ENCODE measurements at places on chromosomes 16 and 17. TPM values are rescaled to one million over a fixed set of nuclear protein-coding genes. Genes with fewer than 3 reads are reported as not detected.

DNA sequence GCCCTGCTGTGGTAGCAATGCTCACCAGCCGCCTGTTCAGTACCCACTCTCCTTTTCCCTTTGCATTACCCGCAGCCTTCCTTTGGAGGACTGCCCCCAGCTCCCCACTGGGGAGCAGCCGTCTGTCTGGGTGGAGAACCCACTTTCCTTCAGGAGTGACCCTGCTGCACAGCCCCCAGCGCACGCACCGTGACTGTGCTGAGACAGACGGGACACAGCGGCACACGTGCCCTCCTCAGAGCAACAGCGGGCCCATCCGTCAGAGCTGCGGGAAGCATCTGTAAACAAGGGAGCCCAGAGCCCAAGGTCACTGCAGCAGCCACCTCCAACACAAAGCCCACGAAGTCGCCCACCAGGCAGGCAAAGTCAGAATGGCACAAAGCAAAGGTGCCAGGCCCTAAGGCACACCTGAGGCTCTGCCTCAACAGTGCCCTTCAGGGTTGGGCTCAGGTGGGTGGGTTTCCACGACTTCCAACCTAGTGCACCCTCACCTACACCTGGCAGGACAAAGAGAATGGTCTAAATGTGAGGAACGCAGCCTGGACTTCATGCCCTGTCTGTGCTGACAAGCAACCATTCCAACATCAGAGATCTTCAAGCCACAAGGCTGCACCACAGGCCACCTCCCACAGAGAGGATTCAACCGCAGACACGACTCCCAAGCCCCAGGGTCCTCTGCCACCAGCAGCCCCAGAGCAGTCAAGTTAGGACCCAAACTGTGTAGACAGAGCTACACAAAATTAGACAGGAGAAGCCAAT, 9.9 kb downstream of the AXIN1 start:
- H3K36me3 ChIP-seq = peaks cover 4% of the 10 kb centered on the region
- DNase-seq = no peak
- no peaks in the 10 kb centered on the region for H3K4me1 ChIP-seq
- no peak overlapping the region for H3K4me3 ChIP-seq
- no peak overlapping the region for H3K27ac ChIP-seq

Gene NUDT16L1
- 21.5 TPM for total RNA-seq

Gene TNK1
- total RNA-seq = 0.66 TPM

DNA sequence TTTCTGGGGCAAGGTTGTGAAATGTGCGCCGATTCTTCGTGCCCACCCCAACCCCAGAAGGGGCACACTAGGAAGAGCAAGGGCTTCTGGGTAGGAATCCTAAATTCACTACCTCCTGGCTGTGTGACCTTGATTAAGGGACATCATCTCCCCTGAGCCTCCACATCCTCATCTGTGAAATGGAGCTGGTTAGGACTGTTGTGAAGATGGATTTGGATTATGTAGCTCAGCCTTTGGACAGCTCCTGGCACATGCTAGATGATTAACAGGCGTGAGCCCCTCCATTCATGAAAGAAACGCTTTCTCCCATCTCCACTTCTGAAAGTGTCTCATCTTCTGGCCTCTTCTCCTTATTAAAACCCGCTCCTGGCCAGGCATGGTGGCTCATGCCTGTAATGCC, 65.3 kb upstream of the TMEM97 start:
- H3K36me3 ChIP-seq = no peaks in the 10 kb centered on the region
- DNase-seq = no peak
- peaks cover 2% of the 10 kb centered on the region for H3K27me3 ChIP-seq
- no peak overlapping the region for H3K27ac ChIP-seq
- H3K4me3 ChIP-seq = no peak overlapping the region

- H3K27ac ChIP-seq = no peak overlapping the region
- H3K4me1 ChIP-seq = peaks cover 2% of the 10 kb centered on the region
- no peak overlapping the region for H3K4me3 ChIP-seq
Measured at GRCh38 chr17:4220655-4221054, 43.1 kb downstream of the ANKFY1 start.

GRCh38 chr17:43961954-43962353, 8.2 kb upstream of the PYY start:
- H3K4me1 ChIP-seq = no peaks in the 10 kb centered on the region
- no peaks in the 10 kb centered on the region for H3K36me3 ChIP-seq
- peaks cover 6% of the 10 kb centered on the region for H3K27me3 ChIP-seq
- H3K27ac ChIP-seq = no peak overlapping the region
- DNase-seq = no peak

- DNase-seq = no peak
- H3K27me3 ChIP-seq = no peaks in the 10 kb centered on the region
- peaks cover 12% of the 10 kb centered on the region for H3K4me1 ChIP-seq
- H3K36me3 ChIP-seq = no peaks in the 10 kb centered on the region
Measured at GRCh38 chr17:50908140-50908859, 42.1 kb upstream of the TOB1 start.

DNA sequence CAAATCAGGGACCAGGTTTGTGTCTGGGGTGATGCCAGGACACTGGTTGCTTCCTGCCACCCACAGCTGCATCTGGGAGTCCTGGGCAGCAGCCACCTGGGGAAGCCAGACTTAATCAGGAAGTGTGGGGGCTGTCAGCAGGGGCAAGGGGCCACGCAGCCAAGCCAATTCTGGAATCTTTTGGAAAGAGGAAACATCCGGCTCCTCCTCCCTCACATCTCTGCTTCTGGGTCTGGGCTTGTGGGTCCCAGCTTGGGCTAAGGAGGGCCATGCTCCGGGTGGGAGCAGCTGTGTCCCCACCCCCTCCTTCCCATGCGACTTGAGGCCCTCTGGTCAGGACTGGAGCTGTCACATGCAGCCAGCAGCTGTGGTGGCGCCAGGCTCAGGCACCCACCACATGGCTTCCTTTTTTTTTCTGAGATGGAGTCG, 37.0 kb upstream of the CCDC182 start:
- no peaks in the 10 kb centered on the region for H3K4me1 ChIP-seq
- H3K27me3 ChIP-seq = no peaks in the 10 kb centered on the region
- no peak overlapping the region for H3K4me3 ChIP-seq
- no peaks in the 10 kb centered on the region for H3K36me3 ChIP-seq
- H3K27ac ChIP-seq = no peak overlapping the region

Gene FBXW10B
- 0.50 TPM for total RNA-seq

DNA sequence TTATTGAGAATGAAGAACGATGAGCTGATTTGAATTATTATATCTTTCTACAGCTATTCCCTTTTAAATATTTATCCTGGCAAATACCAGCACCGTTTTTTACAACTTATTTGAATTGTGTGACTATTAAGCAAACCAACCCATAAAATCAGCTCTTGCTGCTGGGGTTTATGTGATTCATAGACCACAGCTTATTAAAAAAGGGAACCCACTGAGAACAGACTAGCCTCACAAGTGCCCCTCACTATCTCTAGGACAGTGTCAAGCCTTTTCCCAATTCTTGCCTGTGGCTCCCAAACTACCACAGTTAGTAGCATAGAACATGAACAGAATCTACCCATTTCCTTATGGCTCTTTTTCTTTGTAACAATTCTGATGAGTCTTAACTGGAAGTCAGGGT, 6.1 kb upstream of the LIG3 start:
- no peaks in the 10 kb centered on the region for H3K36me3 ChIP-seq
- DNase-seq = no peak
- H3K4me3 ChIP-seq = no peak overlapping the region
- no peak overlapping the region for H3K27ac ChIP-seq

Gene CCDC154
- total RNA-seq = 0.50 TPM

GRCh38 chr16:11105038-11105903, 150.7 kb downstream of the SOCS1 start:
- peak; percentile 97 for DNase-seq
- peaks cover 58% of the 10 kb centered on the region for H3K4me1 ChIP-seq

DNA sequence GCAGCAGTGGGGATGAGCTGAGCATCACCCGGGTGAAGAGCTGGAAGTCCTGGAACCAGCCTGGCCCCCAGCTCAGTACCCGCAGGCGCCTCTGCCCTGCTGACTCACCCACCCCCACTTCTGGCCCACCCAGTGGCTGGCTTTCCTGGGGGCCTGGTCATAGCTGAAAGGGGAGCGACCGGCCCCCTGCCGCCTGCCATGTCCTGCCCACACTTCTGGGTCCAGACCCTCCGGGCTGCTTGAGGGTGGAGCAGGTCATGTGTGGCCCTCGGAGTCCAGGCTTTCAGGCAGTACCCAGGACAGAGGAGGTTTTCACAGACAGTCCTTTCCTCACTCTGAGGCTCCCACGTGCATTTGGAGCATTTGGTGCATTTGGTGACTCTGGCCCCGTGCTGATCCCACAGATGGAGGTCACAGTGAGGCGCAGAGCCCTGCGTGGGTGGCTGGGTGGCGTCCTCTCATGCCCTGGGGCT, 7.1 kb upstream of the PIEZO1 start:
- H3K4me1 ChIP-seq = peaks cover 3% of the 10 kb centered on the region
- H3K36me3 ChIP-seq = no peaks in the 10 kb centered on the region
- DNase-seq = peak; percentile 51
- H3K27me3 ChIP-seq = no peaks in the 10 kb centered on the region

Gene SLC38A7
- 30.1 TPM for total RNA-seq

Gene EIF3C
- 155 TPM for total RNA-seq

Gene ADAD2
- total RNA-seq = not detected

DNA sequence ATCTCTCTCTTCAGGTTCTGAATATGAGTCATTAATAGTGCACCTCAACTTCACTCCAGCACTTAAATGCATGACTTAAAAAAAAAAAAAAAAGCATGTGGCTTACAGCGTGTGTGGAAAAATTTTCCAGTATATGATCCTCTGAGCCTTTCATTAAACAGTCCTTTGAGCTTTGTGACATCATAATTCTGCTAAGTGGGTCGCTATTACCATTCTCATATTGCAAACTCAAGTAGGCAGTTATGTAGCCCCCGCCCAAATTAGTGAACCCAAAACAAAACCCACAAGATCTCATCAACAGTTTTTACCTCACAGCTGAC, 672 bp downstream of the CMTR2 start:
- H3K4me3 ChIP-seq = peak overlapping the region; percentile 91
- peaks cover 4% of the 10 kb centered on the region for H3K36me3 ChIP-seq
- H3K27ac ChIP-seq = peak overlapping the region; percentile 89
- DNase-seq = peak; percentile 49

- peak; percentile 98 for DNase-seq
- H3K27me3 ChIP-seq = no peaks in the 10 kb centered on the region
- H3K4me3 ChIP-seq = no peak overlapping the region
- no peaks in the 10 kb centered on the region for H3K36me3 ChIP-seq
Measured at GRCh38 chr16:75733305-75734211, 7.3 kb upstream of the CPHXL start.

GRCh38 chr17:7406235-7406825, 1.3 kb upstream of the NLGN2 start:
- peaks cover 7% of the 10 kb centered on the region for H3K4me1 ChIP-seq
- DNase-seq = no peak

DNA sequence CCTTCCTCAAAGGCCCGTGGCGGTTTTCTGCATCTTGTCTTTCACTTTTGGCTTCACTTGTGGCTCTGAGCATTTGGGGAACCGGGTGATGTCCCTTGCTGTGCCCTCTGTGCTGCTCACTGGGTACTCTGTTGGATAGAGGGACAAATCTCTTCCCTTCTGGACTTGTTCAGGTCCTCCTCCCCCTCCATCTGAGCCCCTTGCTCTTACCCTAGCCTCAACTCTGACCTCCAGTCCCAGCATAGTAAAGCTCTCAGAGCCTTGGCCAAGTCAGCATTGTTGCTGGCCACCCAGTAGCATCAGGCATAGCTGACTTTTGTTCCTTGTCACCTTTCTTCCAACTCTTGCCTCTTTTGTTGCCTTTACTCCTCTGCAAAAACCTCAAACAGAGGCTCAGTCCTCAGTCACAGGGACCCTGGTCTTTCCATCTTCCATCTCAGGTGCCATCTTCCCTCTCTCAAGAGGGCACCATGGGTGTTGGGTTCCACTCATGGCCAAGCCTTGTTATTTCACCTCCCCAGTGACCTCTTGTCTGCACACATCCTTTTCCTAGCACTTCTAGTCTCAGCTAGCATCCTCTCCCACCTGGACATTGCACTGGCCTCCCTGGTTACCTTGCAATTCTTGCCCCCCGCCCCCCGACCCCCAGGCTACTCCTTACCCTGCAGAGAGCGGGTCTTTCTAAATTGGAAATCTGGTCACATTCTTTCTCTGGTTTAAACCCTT, 393 bp upstream of the PSMB10 start:
- peaks cover 14% of the 10 kb centered on the region for H3K4me1 ChIP-seq
- DNase-seq = no peak
- no peaks in the 10 kb centered on the region for H3K27me3 ChIP-seq
- peak overlapping the region; percentile 95 for H3K4me3 ChIP-seq
- peaks cover 20% of the 10 kb centered on the region for H3K36me3 ChIP-seq

Gene C16orf92
- not detected for total RNA-seq

DNA sequence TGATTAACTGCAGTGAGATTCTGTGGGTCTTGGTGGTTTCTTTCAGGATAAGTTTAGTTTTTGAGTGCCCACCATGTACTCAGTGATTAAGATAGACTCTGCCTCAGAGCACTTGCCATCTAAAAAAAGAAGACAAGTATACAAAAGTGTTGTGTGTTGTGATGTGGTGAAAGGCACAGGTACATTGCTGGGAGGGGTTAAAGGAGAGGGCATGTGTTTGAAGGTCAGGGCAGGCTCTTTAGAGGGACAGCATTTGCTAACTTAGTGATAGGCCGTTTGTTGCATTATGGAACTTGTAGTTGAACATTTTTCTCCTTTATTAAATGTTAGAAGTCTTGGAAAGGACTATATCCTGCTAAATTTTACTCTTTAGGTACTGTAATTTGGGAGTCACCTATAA, 26.5 kb downstream of the SF3B3 start:
- peaks cover 14% of the 10 kb centered on the region for H3K4me1 ChIP-seq
- H3K36me3 ChIP-seq = peaks cover 35% of the 10 kb centered on the region
- H3K4me3 ChIP-seq = no peak overlapping the region
- no peak overlapping the region for H3K27ac ChIP-seq
- no peak for DNase-seq

DNA sequence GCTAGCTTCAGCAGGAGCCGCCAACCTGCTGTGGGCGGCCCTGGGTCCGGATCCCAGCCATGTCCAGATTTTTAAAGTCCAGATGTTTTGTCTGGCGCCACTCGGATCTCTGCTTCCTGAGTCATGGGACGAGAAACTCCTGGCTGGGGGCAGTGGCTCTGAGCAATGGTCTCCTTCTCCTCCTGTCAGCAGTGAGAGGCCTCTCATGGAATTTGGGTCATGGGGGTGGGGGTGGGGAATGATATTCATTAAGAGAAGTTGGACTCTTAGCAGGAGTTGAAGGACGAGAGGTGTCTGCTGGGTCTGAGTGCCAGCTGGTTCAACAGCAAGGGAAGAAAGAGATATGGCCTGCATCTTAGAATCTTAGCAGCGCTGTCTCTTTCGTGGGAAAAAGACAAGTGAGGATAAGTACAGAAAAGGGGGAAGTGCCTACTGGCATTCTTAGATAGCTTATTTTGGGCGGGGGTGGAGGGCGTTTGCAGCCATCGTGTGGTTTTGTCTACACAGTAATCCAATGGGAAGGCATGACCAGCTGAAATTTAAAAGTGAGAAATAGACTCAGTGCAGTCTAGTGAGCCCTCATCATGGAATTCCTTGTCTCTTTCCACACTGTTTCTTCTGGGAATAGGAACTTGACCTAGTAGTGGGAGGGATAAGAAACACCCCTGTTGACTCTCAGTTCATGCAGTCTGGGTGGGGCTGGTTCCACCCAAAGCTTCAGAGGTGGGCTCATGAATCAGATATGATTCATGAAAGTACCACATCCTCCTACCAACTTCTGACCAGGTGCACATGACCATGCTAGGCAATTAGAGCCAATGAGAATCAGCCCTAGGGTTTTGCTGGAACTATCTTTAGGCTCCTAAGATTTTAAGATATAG, 80.5 kb downstream of the MYH13 start:
- H3K36me3 ChIP-seq = no peaks in the 10 kb centered on the region
- no peak overlapping the region for H3K4me3 ChIP-seq
- no peaks in the 10 kb centered on the region for H3K27me3 ChIP-seq
- peak; percentile 10 for DNase-seq
- H3K27ac ChIP-seq = no peak overlapping the region

GRCh38 chr17:77124192-77124889, 16.4 kb upstream of the SEC14L1 start:
- H3K27me3 ChIP-seq = no peaks in the 10 kb centered on the region
- H3K4me1 ChIP-seq = peaks cover 13% of the 10 kb centered on the region
- no peak overlapping the region for H3K4me3 ChIP-seq
- peak; percentile 85 for DNase-seq
- peak overlapping the region; percentile 41 for H3K27ac ChIP-seq

Gene MT4
- total RNA-seq = not detected

Data from fibroblast of lung (primary cell).